Naive thymus-derived CD4-positive, alpha-beta T cell (primary cell): ENCODE measurements at places on chromosomes 7 and 10. TPM values are rescaled to one million over a fixed set of nuclear protein-coding genes. Genes with fewer than 3 reads are reported as not detected.

- no peak for DNase-seq
Observed at GRCh38 chr10:71015674-71016073, 127.3 kb upstream of the PCBD1 start.

DNA sequence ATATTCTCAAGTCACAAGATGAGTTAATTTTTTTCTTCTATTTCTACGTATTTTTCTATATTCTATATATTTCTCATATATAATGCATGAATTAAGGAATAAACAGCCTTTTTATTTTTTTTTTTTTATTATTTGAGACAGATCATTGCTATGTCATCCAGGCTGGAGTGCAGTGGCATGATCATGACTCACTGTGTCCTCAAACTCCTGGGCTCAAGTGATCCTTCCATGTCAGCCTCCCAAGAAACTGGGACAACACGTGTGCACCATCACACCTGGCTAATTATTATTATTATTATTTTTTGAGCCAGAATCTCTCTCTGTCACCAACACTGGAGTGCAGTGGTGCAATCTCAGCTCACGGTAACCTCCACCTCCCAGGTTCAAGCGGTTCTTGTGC is 1.5 kb downstream of the CLDN12 start:
- no peak for DNase-seq

GRCh38 chr10:75260990-75261389 is 25.2 kb upstream of the COMTD1 start:
- no peak for DNase-seq

- peak; percentile 27 for DNase-seq
Observed at GRCh38 chr7:66099551-66100407, 14.9 kb upstream of the CRCP start.

DNA sequence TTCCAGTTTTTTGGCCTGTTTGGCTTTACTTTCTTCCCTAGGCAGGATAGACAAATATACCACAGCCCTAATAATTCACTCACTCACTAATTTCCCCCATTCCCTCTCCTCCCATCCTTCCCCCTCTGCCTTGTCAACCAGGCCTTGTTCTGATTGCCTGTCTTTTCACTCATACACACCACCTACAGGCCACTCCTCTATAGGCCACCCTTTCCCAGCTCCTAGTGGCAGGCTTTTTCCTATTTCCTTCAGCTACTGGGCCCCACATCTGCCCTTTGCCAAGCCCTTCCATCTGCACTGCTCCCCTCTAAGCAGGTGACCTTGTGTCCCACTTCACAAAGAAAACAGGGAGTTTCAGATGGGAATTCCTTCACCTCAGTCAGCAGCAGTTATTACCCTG is 59.8 kb upstream of the MSRB2 start:
- no peak for DNase-seq

DNA sequence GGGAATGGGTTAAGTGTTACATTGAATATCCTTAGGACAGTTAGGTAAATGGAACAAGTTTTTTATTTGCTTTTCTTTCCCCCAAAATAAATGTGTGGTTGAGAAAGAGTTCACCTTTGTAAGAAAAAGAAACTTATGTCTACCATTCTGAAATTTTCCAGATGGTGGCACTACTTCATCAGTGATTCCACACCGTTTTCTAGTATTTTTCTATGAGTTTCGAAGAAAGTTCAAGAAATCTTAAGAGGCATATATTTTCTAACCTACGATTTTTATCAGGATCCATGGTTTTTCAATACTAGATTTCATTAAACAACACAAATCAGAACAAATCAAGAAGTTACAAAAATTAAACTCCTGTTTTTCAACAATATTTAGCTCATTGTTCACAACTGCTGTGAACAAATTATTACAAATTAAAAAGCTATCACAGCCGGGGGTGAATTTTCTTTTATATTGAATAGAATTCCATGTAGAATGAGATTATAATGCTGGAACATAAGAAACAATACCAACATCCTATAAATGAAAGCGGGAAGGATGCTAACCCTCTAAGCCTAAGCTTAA is 163.1 kb upstream of the NPVF start:
- peak; percentile 25 for DNase-seq

DNA sequence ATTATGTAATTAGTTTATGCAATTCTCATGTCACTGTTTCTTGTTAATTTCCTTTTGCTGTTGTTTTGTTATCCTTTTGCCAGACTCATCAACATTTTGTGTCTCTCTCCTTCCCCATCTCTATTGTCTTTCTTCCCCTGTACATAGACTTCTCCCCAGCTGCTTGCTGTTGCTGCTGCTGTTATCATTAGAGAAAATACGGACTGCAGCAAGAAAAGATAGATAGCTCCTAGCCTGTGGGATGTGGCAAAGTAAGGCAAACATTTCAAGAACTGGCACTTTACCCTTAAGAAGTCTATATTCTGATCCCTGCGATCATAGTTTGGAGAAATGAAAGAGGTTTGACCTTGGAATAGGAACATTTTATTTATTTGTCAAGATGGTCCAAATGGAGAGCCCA is 162.2 kb downstream of the AOAH start:
- DNase-seq, result no peak

DNA sequence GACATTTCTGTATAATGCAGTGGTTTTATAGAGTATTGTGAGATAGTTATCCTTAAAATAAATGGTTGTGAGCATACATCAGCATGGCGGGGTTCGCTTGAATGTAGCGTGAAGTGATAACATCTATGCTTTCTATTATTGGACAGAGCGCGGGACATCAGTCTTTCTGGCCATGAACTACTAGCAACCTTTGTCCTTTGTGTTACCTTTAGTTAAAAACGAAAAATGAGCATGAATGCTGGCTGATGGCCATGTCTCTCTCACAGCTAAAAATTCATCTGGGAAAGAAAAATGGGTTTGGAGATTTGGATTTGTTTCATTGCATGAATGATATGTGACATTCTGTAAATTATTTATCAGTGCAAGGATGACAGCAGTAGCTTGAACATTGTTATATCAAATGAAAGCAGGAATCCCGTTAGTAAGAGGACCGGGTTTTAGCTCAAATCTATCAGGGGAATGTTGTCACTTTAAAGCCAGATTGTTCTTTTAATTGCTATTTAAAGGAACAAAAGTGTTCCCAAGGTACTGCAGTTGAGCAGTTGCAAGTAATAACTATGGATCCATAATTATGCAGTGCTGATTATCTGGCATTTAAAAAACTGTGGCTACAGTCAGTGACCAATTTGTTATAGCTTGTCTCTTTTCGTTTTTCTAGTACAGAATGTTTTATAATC is 131.0 kb downstream of the KAT6B start:
- no peak for DNase-seq

DNA sequence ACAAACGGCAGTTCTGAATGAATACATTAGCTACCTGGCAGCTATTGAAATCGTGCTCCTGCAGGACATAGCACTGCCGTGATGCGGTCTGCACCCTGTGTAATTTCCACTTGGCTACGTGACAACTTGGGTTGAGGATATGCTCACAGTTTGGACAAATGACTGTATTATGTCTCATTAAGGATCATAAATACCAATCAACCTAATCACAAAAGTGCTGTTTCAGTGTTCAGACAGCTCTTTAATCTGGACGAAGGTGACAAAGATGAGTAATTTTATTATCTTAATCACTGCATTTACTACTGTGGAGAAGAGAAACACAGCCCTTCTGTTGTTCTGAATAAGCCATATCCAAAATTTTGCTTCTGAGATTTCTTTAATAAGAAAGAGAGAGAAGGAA is 210.8 kb upstream of the PFKP start:
- DNase-seq, result no peak

DNA sequence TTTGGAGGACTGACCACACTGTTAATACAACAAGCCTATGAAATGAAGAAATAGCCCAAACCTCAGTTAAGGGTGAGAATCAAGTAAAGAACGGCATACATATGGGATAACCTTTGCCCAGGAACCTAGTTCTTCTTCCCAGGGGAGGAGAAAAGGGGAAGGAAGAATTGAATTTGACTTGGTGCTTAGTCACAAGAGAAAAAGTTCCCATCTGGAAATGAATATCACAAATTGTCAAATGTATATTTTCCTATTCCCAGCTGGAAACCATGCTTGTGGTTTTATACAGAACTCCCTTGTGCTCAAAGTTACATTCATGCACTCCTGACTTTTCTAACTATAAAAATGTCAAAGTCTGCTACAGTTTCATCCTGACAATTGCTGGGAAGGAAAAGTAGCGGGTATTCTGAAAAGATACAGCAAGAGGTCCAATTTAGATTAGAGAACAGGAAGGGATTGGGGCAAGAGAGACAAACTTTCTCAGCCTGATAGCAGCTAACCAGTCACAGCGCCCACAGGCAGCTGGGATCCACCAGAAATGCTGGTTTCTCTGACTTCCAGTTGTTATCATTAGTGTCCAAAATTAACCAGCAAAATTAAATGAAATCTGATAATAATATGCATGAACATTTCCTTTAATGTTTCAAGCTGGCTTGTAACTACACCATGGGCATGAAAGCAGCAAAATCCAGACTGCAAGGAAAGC is 18.6 kb upstream of the GSAP start:
- DNase-seq, result no peak

DNA sequence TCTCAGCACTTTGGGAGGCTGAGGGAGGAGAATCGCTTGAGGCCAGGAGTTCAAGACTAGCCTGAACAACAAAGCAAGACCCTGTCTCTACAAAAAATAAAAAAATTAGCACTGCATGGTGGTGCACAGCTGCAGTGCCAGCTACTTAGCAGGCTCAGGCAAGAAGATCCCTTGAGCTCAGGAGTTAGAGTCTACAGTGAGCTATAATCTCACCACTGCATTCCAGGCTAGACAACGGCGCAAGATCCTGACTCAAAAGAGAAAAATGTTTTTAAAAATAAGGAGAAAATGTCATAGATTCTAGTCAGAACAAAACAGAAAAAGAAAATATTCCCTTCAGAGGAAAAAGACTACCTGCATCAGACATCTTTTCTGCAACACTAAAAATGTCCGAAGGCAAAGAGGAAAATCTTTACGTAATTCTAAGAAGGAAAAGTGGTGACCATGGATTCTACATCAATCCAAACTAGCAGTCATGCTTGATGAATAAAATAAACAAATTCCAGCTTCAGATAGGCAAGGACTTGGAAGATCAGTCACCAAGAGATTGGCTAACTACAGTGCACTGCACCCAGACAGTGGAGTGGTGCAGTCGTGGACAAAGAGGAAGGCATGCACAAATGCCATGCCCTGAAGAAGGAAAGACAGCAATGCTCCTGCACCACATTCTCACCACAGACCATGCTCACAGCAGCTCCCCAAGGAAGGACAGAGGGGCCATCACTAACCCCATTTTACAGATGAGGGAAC is 54.3 kb downstream of the ERCC6 start:
- DNase-seq, result no peak

DNA sequence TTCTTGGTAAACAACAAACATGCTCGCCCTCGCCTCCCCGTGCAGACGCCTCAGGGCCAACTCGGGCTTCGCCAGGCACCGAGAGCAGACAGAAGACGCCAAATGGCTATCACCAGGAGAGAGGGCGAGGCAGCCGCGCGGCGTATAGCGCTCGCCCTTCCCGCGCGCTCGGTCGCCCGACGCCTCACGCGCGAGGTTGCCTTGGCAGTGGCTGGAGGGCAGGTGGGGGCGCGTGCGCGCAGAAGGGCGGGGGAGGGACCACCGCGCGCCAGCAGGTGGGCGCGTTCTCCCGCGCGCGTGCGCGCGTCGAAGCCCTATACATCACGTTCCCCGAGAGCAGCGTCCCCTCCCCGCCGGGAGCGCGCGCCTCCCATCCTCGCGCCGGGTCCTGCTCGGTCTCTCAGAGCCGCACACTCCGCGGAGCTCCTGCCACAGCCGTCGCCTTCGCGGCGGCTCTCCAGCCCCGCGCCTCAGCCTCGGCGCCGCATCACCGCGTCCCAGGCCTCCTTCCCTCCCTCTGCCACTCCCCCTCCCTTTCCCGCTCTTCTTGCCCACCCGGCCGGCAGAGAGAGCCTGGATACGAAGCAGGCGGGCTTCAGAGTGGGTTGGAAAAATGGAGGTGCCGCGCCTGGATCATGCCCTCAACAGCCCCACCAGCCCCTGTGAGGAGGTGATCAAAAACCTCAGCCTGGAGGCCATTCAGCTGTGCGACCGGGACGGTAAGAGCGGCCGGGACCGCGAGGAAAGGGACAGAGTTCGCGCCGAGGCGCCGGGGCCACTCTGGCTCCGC is at the start of gene PHYHIPL:
PHYHIPL (plus strand) TSS at position 403 of the 790 bp plus-strand sequence; CDS start at position 614, 211 bp downstream.
- DNase-seq, result no peak

DNA sequence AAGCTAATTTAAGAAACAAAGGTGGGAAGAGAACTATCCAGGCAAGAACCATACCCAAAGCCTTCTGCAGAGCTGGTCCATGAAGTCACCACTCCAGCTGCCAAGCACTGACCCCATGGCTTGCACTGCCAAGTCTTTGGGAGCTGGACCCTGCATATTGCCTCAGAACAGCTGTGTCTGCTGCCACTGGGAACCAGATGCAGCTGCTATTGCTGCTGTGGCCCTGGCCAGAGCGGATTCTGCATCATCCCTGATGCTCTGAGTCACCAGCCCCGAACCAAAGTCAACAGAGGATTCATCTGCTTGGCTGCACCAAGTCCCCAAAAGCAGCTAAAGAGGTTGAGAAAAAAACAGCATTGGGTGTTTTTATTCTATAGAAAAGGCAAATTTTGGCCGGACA is 39.2 kb upstream of the GSAP start:
- DNase-seq, result no peak

- no peak for DNase-seq
Observed at GRCh38 chr7:135847242-135847641, 98.6 kb upstream of the FAM180A start.

DNA sequence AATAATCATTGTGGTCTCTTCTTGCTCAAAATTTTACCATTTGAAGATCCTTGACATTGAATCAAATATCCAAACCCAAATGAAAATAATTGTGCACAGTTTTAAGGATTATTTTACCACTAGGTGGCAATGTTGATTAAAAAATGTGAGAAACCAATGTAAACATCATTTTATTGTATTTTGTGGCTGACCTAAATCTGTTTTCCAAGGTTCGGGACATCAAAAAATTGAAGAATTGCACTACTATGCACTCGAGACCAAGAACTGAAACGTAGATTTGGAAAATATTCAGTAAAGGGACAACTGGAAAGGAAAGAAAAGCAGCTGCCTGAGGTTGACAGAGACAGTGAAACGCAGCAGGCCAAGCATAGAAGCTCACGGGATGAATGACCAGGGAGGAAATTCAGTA is 259.3 kb downstream of the SNX13 start:
- peak; percentile 12 for DNase-seq

Gene MSMB
- not detected for total RNA-seq

Gene INA
- total RNA-seq, result not detected

Gene MINDY4
- total RNA-seq, result 0.91 TPM

Gene IQUB
- not detected in 2 replicates for total RNA-seq

Gene SUGCT
- total RNA-seq, result 2.2 TPM

Gene HOXA4
- total RNA-seq, result not detected

Gene LIPJ
- not detected for total RNA-seq

Gene ARHGEF5
- total RNA-seq, result 8.9 TPM

Gene NACAD
- total RNA-seq, result not detected

Gene CRTAC1
- not detected for total RNA-seq

Gene TMEM130
- not detected in 2 replicates for total RNA-seq

Gene CYP3A7
- not detected for total RNA-seq
